Testis (tissue), 5 donors: ENCODE measurements at places on chromosomes 3 and 15.

DNA sequence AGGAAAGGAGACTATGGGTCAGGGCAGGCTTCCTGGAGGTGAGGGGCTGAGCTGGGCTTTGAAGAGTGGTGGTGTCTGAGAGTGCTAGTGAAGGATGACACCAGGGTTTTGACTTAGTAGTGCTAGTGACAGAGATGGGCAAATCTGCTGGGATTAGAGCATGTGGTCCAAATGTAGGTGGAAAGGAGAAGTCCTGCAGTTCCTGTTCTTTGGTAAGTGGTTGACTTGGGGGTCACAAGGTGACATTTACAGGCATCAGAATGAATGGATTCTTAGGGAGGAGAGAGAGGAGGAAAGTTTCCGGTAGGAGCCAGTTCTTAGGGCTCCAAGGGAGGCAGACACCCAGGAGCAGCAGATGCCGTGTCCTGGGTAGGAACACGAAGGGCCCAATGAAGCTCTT lies 796 bp upstream of the DOCK3 start:
- DNase-seq: no peak

DNA sequence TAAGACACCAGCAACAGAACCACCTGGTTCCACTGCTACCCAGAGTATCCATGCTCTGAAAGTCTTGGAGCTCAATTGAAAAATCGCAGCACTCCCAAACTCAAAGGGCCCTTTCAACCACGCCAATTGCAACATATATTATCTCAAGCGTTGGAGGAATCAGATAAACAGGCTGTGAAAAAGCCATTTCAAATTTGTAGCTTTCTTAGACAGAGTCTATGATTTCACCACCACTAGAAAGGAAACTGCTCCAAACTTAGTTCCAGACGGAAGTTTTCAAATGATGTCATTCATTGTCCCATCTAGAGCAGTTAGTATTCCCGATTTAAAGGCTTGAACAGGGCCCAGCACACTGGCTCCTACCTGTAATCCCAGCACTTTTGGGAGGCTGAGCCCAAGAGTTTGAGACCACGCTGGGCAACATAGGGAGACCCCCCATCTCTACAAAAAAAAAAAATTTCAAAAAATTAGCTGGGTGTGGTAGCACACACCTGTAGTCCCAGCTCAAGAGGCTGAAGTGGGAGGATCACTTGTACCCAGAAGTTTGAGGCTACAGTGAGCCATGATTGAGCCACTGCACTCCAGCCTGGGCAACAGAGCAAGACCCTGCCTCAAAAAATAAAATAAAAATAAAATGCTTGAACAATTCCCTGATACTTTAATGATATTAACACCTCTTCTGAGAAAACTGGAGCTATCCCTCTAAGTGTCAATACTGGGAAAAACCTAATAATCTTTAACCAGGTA lies 16.8 kb downstream of the TNIK start:
- DNase-seq: peak; percentile 54

DNA sequence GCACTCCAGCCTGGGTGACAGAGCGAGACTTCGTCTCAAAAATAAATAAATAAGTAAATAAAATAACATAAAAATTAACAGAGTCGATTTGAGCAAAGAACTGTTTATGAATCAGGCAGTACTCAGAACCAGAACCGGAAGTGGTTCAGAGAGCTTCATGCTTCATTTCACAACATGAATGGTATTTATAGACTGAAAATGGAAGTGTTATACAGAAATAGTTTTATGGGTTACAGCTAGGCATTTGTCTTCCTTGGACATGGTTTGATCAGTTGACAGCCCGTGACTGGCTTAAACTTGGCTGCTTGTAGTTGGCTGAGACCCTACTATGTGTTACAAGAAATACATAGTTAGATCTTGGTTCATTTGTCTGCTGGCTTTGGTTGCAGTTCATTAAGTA lies 216.0 kb upstream of the MCTP2 start:
- DNase-seq: no peak

GRCh38 chr3:42826141-42826540 lies 16.9 kb downstream of the ACKR2 start:
- no peak for DNase-seq

DNA sequence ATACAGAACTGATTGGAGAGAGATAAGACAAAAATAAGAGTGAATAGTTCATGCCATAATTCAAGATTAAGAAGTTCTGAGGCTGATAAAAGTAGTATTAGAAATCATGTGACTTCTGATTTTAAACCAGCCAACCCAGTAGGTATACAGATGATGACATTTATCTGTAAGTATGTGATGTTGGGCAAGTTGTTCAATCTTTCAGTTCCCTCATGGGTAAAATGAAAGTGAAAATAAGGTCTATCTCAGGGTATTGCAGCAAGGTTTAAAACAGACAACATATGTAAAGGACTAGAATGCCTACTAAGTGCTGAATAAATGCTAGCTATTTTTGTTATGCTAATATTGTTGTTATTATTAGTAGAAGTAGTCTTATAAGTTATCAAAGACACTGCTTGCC lies 1055.7 kb downstream of the NAALADL2 start:
- DNase-seq: no peak

DNA sequence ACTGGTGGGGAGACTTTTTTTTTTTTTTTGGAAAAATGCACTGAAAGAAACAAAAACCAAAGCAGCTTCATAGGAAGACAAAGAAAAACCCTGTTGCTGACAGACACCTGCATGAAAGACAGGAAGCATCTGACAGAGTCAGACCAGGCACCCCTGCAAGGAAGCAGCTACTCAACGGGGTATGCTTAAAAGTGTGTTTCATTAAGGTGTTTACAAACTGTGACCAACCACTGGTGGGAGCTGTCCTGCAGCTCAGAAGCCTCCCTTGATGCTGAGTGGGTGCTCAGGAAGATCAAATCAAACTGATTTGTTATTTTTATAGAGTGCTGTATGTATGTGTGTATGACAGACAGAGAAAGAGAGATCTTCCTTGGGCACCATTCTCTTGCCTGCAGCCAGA lies 34.7 kb upstream of the AGBL1 start:
- DNase-seq: no peak

GRCh38 chr3:33957176-33957575 lies 158.7 kb downstream of the PDCD6IP start:
- DNase-seq: no peak

DNA sequence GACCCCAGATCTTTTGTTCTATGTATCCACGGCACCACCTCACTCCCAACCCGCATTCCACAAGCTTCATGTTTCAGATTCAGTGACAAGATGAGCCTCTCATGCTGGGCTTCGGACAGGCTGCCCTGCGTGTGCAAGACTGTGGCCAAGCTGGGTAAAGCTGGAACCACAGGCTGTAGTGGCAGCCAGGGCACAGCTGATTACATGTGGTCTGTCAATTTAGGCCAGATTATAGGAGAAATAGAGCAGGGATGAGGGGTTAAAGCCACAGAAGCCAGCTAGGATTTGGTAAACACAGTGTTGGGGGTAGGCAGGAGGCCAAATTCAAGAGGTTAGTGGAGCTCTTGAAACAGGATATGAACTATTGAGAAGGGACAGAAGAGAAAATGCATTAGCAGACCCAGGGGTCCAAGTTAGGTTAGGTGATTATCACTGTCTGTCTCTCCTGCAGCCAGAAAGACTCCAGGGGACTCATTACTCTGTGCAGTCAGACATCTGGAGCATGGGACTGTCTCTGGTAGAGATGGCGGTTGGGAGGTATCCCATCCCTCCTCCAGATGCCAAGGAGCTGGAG lies 12.9 kb downstream of the SNAPC5 start:
- no peak for DNase-seq

DNA sequence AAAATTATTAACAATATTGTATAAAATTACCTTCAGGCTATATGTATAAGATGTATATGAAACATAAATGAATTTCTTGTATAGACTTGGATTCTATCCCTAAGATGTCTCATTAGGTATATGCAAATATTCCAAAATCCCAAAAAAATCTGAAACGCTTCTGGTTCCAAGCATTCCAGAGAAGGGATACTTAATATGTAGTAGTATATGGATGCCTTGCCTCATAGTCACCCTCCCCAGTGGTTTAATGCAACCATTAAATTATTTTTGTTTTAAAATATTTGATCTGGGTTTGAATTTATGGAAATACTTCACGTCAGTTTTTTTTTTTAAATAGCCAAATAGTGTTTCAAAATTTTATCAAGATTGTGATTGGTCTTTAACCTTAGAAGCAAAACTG lies 27.2 kb downstream of the PLCL2 start:
- no peak for DNase-seq

DNA sequence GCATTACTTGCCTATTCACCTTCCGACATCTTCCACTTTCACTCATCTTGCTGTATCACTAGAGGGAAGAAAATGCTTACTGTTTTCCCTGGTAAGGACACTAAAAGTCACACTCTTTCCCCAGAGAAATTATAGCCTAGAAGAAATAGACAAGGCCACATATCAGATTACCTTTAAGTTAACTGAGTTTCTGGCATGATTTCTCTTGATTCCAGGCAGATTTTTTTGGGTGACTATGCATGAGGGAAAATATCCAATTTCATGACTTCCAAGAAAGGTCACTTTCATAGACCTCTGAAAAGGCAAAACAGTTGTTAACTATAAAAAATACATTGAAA lies 30.3 kb downstream of the TCF12 start:
- no peak for DNase-seq

- no peak for DNase-seq
Observed at GRCh38 chr3:165544432-165544831, 292.8 kb downstream of the BCHE start.

DNA sequence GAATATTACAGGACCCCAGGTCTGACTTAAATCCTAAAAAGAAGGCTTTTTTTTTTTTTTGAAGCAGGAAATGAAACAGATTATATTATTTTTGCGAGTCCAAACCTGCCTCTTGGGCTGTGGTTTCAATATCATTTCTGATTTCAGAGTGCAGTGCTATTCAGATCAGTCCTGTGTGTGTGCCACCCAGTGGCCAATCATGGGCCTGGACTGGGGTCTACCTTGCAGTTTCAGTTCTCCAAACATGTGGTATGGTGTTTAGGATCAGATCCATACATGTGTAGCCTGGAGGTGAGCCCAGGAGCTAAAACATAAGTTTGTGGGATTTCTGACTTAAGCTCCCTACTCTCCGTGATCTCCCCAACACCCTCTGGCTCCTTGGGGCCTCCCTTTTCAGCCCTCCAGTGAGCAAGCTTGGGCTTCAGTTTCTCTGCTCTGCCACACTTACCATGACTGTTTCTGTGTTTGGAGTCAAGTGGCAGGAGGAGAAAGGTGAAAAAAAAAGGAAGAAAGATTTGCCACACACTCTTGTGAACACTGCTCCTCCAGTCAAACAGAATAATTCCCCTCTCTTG lies 12.1 kb upstream of the THSD4 start:
- DNase-seq: no peak

GRCh38 chr15:98164571-98164970 lies 204.1 kb downstream of the ARRDC4 start:
- no peak for DNase-seq

- DNase-seq: no peak
Observed at GRCh38 chr3:156898296-156898880, 72.2 kb downstream of the LEKR1 start.

GRCh38 chr3:49492969-49493368 lies 22.9 kb downstream of the DAG1 start:
- DNase-seq: peak; percentile 61

DNA sequence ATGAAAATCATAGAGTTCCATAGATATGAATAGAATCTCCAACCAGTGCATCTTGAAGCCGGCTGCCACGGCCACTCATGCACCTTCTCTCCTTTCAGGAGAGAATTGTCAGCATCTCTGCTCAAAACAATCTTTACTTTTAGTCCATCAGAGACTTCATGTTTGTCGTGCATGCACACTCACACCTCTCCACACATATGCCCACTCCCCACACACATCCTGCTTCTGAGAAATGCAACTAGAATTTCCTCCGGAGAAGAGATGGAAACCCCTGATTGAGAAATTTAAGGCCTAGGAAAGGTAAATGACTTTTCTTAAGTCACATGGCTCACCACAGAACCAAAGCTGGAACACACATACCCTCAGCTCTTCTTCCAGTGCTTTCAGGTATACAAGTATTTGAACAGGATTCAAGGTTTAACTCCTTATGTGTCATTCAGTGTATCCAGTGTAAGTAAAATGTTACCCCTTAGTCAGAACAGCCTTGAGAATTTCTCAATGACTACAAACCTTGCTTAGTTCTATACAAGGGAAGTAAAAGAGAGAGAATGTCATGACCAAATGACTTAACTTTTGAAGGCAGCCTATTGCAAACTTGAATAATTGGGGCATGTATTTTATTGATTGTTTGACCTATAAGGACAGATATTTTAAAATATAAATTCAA lies 69.1 kb upstream of the TSEN2 start:
- no peak for DNase-seq

DNA sequence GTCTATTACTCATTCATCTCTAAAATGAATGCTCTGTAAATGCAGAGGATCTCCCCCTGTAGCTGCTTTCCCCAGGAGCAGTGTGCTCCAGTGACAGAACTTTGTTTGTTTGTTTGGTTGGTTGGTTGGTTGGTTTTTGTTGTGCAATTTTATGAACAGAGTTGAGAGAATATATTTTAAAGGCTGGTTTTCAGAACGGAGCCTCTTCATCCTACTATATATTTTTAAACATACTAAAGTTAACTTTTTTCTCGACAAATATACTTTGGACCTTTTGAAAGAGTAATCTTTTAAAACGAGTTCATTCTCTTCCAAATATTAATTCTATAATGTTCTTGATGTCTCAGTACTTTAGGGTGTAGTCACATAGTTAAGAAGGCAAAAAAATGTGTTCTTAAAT lies 20.2 kb downstream of the RYR3 start:
- no peak for DNase-seq

DNA sequence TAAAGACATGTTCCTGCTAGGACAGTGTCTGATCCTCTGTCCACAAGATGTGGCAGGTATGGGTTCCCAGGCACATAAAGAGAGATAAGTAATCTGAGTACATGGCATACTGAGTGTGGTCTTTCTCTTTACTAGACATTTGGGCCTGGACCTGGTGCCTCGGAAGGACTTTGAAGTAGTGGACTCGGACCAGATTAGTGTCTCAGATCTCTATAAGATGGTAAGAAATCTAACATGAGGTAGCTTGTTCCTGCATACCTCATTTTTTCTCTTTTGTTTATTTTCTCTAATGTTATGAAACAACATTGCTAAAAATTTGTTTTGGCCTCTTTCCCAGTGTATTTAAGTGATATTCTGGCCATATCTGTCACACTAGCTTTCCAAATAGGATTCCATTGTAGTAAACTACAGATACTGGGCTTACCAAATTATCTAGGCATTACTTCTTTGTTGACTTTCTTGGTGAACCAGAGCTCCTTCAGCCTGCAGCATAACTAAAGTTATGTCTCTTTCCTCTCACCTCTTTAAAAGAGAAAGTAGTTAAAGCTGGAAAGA lies 309.8 kb upstream of the MANF start:
- DNase-seq: no peak

DNA sequence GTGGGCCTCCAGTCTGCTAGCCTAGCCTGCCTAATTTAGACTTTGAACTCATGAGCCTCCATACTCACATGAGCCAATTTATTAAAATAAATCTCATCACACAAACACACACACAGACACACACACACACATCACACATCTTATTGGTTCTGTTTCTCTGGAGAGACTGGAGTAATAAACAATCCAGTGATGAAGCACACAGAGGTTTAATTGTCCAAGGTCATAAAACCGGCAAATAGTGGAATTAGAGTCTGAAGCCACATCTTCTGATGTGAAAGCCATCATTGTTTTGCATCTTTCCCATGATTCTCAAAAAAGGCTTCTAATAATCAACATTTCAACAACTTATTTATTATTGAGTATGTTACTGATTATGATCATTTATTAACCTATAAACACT lies 249.4 kb upstream of the KCNH8 start:
- DNase-seq: no peak
